ENCODE measurements at places on chromosomes 4 and X.
A peak's percentile ranks its signal among the peaks of the same experiment; 100 is the strongest.

- DNase-seq = no peak
These were observed 414.4 kb downstream of the ARHGAP24 start for GRCh38 chr4:85889314-85889713.

- peak; percentile 1 for DNase-seq
These were observed 7.8 kb downstream of the SERTM2 start for GRCh38 chrX:111519215-111519614.

DNA sequence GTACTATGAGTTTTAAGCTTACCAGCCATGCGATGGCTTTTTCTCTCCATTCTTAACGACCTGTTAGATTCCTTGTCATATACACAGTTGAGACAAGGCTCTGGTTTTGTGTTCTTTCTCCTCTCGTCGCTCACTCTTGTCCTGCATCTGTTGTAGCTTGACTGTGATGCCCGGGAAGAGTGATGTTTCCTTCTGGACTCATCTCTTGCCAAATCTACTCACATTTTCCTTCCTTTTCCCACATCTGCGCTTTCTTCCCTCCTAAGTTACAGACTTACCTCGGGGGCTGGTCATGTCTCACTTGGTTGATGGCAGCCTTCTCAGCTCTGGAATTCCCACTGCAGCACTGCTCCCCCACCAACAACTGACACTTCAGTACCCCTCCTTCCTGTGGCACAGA lies 4.8 kb upstream of the MAP7D3 start:
- no peak for DNase-seq

DNA sequence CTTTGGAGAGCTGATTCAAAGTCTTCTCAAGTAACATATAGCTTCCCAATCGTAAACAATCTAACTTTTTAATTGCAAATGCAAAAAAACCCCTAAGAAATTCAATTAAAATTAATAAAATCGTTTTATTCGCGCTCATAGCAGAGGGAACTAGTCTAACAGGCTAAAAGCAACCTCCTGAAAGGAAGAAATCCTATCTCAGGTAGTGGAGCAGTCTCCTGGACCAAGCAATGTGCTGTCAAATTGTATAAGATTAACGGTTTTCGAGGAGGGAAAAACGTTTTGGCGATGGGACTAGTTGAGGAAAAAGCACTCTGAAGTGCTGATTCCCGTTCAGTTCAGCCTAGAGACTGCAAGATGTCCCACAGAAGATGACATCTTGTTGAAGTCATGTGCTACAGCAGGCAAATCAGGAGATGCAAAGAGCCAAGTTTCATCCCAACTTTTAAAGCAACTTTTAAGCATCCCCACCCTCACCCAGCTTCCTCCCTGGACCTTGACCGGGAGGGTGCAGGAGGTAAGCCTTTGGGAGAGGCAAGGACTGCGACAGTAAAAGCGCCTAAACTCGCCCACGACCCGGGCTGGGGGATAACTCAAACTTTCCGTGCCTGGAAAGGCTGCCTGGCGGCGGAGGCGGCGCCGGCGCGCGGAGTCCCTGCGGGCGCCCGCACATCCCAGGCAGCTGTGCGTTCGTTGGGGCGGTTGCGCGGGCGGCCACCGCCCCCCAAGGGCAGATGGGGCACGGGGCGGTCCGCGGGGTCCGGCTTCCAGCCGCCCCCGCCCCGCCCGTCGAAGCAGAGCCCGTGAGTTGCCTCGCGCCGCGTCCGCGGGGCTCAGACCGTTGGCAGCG lies 784 bp downstream of the MAP7D3 start:
- DNase-seq = no peak

DNA sequence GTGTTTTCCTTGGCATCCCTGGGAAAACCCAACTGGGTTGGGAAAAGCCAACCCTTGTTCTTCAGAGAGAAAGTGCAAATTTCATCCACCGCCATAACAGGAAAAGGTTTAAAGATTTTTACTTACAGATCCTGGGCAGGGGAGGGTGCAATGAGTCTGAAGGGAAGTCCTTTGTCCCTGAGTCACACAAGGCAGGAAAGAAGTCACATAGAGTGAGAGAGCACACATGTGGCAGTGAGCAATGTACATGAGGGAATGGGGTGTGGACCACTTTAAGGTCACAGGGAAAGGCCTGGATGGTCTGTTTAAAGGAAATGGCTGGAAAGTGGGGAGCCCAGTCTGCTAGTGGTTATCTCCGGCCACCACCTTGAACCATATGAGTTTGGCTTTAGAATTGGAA lies 248.9 kb downstream of the HS3ST1 start:
- DNase-seq = no peak

DNA sequence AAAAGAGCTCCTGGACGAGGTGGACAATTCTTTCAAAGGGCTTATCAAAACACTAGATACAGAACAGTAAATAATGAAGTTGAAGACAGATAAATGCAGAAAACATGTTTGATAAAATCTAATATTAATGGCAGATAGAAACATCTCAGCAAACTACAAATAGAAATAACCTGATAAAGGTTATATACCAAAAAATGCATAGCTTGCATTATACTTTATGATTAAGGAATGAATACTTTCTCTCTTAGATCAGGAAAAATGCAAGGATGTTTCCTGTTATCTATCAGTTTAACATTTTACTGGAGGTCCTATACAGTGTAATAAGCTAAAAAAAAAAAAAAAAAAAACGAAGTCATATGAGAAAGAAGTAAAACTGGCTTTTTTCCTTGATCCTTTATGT lies 304.5 kb upstream of the CXorf51A start:
- no peak for DNase-seq

DNA sequence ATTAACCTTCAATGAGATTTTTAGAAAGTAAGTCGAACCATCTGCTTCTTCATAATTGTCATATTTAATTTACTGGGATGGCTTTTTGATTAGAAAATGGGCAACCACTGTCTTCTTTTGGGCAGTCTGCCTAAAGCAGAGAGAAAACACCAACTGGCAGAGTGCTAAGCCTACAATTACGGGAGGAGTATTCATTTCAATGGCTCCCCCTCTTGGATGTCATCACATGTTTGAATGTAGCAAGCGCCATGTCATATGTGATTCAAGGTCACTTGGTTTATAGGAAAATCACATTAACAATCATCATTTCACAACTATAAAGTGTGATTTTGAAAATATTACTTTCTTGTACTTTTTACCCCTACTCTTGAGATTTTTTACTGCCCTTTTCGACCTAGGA lies 261.9 kb downstream of the FRMPD4 start:
- DNase-seq = no peak

DNA sequence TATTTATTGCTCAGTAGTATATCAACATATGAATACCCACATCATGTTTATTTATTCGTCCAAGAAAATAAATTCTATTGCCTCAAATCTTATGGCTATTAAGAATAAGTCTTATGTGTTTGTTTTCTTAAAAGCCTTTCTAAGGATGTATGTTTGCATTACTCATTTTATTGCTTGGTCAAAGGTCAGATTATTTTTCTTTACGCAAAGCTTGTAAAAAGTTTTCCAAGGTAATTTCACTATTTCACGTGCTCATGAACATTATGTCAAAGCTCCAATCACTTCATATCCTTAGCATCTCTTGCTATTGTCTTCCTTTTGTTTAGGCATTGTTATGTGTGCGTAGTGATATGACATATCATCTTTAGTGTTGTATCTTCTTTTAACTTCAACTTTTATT lies 258.5 kb upstream of the FSTL5 start:
- DNase-seq = no peak

Measured in NCI-H1092 (cell line).